ENCODE measurements at places on chromosomes 1 and 21.
A peak's percentile ranks its signal among the peaks of the same experiment; 100 is the strongest.

GRCh38 chr1:247291161-247291560 is 35.3 kb downstream of the VN1R5 start:
- no peak for DNase-seq

DNA sequence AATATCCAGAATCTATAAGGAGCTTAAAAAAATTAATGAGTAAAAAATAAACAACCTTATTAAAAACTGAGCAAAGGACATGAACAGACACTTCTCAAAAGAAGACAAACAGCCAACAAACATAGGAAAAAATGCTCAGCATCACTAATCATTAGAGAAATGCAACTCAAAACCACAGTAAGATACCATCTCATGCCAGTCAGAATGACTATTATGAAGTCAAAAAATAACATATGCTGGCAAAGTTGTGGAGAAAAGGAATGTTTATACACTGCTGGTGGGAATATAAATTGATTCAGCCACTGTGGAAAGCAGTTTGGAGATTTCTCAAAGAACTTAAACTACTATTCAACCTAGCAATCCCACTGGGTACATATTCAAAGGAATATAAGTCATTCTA is 25.3 kb downstream of the PIGK start:
- no peak for DNase-seq

GRCh38 chr1:212124690-212125582 is 89.4 kb downstream of the DTL start:
- no peak for DNase-seq

DNA sequence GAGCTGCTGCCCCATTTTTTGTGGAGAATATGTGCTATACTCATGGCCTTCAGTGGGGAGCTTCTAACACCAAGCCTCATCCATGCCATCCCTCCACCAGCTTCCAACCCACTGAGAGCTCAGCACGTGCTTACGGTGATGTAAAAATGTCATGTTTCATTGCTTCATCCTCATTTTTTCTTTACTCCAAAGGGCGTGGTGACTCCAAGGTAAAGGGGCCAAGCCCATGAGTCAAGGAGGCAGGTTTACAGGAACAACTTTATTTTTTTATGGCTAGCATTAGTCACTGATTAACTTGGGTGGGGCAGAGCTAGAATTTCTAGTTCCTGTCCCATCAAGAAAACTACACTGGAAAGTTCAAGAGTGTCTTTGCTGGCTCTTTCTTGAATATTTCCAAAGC is at the start of gene C1orf226:
TSS of gene C1orf226 (plus strand) at position 346 of the 400 bp plus-strand sequence. CDS start 174 bp downstream, outside the sequence.
- DNase-seq, result no peak

GRCh38 chr1:110627764-110628163 is 21.6 kb upstream of the KCNA2 start:
- no peak for DNase-seq

DNA sequence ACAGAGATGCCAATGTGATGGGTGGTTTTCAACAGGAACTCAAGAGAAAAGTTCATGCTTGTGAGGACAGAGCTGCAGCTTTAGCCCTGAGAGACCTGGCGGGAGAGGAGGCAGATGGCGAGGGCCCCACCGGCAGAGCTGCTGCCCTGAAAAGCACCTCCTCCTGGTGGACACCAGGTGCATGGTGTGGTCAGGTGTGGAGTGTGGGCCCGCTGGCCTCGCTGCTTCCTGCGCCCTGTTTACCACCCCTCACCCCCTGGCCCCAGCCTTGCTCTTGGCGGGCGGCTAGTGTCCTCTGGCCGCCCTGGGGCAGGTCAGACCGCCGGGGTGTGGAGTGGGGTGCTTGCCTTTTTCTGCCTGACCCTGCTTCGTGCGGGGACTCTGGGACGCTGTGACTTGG is 42.8 kb downstream of the PRKCZ start:
- DNase-seq, result no peak

GRCh38 chr1:12402159-12402673 is 172.4 kb downstream of the VPS13D start:
- DNase-seq, result no peak

DNA sequence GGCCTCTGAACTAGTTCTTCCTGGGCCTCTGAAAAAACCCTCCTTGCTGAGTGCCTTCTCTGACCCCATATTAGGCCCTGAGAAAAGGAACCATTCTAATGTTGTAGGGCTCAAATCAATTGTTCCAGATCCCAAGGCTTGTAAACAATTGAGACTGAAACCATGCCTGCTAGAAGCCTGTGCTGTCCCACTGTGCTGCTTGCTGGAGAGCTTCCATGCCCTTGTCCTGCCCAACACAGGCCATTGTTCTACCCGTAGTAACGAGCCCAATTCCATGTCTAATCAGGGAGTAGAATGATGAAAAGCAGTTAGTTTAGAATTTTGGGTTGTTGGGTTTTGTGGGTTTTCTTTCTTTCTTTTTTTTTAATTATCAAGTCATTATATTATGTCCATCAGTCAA is 47.4 kb downstream of the ZNF281 start:
- DNase-seq, result no peak

DNA sequence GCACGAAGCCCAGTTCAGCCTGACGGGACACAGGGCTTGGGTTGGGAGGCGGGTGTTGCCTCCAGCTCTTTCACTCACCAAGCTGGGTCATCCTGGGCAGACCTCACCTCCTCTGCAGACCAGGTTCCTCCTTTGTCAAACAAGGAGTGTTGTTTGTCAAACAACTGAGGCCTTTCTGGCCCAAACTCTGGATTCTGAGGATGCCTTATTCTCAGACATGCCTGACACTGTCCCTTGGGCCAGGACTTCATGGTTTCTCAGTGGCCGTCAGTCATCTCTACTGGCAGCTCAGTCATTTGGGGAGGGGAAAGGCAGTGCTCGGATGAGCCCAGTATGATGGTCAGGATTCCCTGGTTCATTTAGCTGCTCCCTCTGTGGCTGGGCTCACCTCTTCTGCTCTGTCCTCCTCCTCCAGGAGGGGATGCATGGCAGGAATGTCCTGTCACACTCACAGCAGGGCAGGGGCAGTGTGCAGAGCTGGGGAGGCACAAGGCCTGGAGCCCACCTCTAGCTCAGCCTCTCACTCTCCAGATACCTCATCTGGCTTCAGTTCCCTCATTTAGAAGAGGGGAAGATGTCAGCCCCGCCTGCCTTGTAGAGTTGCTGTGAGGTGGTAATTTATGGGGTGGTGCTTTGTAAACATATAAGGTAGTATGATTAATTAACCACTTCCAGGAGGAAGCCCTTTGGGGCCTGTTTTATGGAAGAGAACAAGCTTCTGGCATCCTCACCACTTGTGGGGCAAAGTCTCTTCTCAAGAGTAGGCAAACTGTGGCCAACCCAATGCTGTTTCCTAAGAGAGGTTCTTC is 20.6 kb downstream of the SLC2A1 start:
- DNase-seq, result no peak

DNA sequence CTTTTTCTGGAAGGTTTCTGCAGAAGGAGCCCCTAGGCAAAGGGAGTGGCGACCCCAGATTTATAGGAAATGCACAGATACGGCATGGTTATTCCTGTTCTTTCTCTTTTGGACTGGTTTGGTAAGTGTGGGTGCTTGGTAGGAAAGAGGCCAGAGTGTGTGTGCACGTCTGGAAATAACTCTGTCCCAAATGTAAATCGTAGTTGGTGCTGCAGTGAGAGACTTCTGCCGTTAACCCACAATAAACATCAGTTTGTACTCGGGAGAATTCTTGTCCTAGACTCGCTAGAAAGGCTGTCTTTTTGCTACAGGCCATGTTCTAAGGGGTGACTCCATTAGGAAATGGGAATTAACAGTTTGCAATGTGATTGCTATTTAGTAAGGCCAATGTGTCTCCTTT is 779 bp downstream of the SLC44A3 start:
- DNase-seq, result no peak

DNA sequence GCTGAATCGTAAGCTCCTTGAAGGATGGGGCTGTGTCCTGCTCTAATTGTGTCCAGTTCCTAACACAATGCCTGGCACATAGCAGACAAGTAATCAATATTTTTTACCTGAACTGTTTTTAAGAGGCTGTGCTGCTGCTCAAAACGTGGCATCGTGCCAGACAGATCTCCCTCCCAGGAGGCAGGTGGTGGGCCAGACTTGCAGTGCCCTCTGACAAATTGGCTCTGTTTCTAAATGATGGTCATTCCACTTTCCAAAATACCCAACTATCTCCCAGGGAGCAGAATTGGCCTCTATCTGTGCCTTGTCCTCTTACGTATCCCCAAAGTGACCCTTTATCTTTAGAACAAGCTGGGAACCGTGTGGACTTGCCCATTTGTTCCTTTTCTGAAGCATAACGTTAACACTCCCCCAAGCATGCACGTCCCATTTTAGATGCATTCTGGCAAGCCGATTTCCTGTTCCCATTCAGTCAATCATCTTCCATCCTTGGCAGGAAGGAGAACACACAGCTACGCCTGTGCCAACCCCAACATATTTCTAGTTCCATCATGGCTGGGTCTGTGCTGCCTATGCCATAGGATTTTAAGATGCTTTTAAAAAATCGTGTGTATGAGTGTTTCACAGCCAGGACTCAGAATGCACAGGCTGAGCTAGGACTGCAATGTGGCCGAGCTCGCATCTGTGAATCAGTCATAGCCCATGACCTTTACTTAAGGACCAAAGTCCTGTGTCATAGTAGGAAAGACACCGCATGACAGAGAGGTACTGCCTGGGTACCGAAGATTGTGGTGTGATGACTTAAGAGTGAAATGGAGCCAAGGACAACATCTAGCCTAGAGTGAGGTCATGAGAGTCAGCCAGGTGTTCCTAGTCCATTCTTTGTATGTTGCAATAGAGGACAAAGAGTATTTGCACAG is 408.6 kb downstream of the PRDM2 start:
- no peak for DNase-seq

- DNase-seq, result no peak
These were observed 1.9 kb upstream of the IL24 start for GRCh38 chr1:206895325-206895724.

DNA sequence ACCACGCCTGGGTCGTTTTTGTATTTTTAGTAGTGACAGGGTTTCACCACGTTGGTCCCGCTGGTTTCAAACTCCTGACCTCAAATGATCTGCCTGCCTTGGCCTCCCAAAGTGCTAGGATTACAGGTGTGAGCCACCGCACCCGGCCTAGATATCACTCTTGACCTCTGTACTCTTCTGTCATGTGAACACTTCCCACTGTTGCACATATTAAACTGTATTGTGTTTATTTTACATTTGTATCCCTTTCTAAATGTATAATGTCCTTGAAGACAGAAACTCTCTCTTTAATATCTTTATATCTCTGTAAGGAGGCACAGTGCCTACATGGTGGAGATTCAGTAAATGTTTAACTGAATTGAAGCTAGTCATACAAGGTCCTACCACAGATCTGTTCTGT is 19.3 kb upstream of the PSMD4 start:
- DNase-seq, result no peak

DNA sequence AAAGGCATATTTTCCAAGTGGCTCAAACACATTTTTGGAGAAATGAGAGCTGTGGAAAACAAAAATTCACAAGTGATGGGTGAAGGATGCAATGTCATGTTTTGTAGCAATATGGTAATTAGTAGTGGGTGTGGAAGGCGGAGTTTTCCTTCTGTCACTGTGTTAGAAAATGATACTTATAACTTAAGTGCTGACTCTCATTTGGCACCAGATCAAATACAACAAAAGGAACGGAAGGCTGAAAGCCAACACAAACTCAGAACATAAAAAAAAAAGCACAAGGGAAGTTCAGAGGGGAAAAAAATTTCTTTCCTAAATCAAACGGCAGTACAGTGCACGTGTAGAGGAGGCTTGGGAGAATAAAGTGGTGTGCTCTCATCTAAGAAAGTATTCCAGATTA is at the start of gene TNFSF18:
TSS of gene TNFSF18 (minus strand) at position 77 of the 400 bp plus-strand sequence. CDS start at position 32, 45 bp downstream.
- no peak for DNase-seq

- peak; percentile 58 for DNase-seq
These were observed 42.0 kb downstream of the PROX1 start for GRCh38 chr1:214029796-214030195.

GRCh38 chr1:50105433-50105832 is 3.3 kb upstream of the ELAVL4 start:
- DNase-seq, result no peak

- DNase-seq, result no peak
These were observed 2.6 kb upstream of the MYSM1 start for GRCh38 chr1:58702261-58703141.

GRCh38 chr1:192462616-192463015 is 113.0 kb upstream of the RGS1 start:
- no peak for DNase-seq

GRCh38 chr1:63774617-63775417 is 1.0 kb downstream of the ROR1 start:
- DNase-seq, result peak; percentile 51

DNA sequence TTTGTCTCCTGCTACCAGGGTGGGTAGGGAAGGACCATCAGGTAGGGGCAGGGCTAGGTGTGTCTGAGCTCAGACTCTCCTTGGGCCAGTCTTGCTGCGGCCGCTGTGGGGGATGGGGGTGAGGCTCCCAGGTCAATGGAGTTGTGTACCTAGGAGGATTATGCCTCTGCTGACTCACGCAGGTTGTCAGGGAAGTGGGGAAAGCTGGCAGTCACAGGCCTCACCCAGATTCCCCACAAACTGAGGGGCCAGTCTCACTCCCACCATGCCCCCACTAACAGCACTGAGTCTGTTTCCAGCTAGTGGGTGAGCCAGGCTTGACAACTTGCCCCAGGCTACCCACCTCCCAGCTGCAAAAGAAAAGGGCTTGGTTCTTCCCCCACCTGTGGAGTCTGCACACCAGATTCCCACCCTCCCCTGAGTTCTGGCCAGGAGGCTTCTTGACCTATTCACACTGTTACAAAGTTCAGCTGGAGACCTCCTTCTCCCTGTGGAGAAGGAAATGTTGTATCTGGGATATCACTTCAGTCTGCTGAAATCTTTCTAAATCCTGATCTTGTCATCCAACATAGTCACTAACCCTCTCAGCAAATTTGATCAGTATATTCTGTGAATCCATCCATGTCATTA is 69.2 kb upstream of the GJA8 start:
- DNase-seq, result no peak

DNA sequence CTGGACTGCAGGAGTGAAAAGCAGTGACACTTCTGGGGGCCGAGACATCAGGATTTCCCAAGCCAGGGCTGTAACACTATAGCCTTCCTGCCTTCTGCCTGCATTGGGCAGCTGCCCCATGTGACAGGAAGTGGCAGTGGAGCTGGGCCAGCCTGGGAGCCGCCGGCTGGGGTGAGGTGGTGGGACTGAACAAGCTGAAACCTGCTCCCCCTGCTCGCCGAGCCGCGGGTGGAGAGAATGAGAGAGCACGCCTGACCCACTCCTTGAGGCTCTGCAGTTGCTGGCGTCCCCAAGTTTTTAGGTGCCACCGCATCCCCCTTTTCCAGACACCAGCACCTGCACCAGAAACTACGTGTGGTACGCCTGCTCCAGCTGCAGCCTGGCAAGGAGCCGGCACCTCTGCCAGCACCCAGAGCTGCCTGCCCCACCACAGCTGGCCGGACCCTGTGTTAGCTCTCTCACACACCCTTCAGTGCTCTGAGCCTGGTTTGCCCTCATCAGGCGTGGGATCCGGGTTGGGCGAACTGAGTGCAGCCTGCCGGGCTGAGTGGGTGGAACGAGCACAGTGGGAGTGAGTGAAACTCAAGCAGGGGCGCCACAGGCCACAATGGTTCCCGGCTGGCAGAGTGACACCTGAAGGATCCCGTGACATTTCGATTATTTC is 119.4 kb downstream of the AKT3 start:
- DNase-seq, result no peak
